ENCODE measurements at places on chromosomes 6 and 20.

DNA sequence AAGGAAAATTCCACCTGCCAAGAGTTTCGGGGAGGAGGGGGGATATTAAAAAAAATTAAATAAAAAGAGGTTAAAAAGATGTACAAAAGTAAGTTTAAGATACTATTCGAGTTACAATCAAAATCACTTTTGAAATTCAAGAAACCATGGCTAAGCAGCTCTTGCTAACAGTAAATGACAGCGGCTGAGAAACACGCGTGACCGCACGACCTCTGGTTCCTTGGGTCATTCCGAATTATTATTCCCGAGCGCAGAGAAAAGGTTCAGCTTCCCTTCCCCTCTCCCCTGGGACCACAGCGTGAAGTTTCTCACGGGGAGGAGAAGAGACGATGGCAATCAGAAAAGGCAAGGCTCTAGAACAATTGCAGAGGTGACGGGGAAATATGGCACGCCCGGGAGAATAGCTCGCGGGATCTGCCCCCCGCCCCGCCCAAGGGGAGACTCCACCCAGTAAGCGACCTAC, 496 bp downstream of the TMEM242 start:
- DNase-seq, result no peak

- DNase-seq, result no peak
Measured at GRCh38 chr6:24529985-24530384, 35.2 kb downstream of the ALDH5A1 start.

- DNase-seq, result no peak
Measured at GRCh38 chr6:105676857-105677256, 274.0 kb upstream of the PREP start.

DNA sequence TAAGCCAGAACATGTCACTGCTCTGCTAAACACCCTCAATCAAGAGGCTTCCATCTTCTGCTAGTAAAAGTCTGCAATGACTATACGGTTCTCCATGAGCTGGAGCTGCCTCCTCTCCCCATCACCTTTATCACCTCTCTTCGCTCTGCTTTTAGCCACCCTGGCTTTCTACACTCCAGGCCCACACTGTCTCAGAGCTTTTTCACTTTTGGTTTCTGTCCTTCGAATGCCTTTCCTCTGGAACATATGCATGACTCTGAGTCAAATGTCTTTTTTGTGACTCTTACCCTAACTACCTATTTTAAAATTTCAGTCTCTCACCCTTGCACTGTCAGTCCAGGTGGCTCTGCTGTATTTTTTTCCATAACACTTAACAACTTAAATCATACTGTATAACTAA, 525.4 kb upstream of the RNF217 start:
- DNase-seq, result no peak

GRCh38 chr6:51147756-51148155, 329.1 kb downstream of the TFAP2B start:
- no peak for DNase-seq

DNA sequence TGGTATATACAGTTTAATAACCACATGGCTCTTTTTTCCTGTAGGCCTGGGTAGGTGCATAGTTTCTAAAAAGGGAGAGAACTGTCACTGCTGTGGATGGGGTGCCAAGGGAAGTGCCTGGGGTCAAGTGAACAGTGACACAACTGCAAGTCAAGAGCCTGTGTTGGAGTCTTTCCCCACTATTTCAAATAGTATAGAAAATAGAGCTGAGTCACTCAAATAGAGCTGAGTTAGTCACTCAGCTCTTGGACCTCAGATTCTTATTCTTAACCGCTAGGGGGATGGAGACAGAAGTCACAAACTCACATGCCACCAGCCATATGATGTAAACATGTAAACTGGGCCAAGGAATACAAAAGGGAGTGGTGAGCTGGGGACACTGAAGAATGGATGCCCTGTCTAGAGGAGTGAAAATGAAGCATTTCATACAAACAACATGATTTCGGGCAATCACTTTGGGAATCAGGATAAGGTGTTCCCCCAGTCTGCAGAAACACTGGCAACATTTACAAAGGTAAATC, 2.1 kb downstream of the NQO2 start:
- DNase-seq, result peak; percentile 92

- DNase-seq, result no peak
Measured at GRCh38 chr6:90397047-90397446, 100.4 kb upstream of the BACH2 start.

GRCh38 chr6:27452496-27452897, 20.4 kb downstream of the ZNF184 start:
- DNase-seq, result no peak

DNA sequence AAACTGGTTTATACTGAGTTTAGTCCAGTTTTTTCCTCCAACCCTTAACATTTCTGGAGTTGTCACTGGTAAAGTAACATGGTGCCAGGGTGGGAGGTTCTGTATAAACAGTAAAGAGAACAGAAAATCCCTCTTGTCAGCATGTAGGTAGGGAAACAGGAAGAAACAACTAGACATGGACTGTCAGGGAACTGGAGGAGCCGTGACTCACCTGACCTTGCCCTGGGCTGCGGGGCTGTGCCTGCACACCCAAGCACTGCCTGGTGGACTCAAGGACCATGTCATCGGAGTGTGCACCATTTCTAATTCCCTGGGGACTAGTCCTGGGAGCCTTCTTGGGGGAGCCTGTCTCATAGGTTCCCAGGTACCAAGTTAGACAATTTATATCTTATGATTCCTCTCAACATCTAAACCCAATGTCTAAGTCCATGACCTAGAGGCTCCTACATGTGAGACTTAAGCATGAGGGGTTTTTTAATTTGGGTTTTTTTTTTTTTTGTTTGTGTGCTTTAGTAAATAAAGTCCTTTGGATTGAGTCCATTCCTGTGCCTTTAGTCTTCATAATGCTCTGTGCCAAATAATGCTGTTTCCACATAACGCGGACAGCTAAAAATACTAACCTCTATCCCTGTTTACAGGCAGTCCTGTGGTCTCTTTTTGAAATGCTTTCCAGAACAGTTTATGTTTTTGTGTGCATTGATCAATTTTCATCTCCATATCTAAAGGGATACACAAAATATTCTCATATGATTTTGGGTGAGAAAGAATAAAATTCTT, 136.9 kb upstream of the SUPT3H start:
- no peak for DNase-seq

GRCh38 chr6:119234457-119234856, 115.1 kb downstream of the MAN1A1 start:
- DNase-seq, result no peak

DNA sequence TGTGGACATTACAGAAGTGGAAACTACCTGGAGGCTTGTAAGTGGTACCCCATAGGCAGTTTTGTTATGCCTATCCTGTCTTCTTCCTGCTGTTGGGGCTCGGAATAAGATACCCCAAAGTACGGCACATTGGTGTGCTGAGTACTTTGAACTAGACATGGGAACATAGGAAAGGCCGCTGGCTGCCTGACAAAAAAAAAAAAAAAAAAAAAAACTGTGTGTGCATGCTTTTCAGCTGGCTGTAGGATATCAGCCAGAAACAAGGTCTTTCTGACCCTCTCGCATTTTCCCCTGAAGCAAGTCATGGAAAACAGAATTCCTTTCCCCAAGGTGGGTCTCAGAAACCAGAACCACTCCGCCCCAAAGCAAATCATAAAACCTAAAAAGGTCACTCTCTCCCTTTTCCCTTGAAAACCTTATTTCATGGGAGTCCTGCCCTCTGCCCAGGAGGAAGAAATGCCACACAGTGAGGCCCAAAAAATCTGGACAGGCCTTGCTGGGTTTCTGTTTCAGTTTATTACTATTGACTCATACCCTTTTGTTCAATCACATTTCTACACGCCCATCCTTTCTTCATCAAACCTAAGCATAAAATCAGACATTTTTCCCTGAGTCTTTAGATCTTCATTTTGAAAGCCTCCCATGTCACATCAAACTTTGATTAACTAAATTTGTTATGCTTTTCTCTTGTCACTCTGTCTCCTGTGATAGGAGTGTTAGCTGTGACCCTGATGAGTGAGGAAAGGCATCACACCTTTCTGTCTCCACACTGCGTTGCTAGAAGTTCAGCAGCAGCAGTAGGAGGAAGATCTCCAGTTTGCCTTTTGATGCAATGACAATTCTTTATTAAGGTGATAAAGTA, 17.2 kb downstream of the SLC2A12 start:
- DNase-seq, result no peak

DNA sequence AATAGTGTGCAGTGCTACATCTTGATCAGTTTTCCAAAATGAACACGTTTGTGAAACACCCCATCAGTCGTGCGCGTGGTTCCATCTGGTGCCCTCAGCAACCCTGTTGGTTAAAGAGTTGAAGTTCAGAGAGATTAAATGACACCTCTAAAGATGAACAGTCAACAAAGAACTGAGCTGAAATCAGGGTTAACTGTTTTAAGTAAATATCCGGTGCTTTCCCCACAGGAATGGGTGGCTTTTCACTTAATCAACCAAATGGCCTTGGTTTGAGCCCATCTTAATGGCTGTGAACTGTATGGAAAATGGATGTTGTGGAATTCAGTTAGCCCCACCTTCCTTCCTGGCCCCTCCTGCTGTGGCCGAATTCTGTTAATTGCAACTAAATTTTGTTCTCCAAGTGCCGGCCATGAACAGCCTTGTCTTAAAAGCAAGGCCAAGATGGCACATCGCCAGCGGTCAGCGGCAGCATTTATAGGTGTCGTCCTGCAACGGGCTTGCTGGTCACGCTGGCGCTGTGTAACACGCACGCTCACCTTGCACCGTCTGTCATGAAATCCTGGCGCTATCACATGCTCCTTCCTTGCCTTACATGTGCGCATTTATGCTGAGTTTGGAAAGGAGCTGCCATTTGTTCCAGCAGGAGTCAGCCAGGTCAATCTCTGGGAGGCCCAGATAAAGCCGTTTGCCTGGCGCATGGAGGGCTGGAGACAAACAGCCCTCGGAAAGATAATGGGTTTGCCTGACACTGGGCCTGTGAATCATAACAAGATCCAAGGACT, 164.5 kb downstream of the ERMARD start:
- DNase-seq, result no peak

DNA sequence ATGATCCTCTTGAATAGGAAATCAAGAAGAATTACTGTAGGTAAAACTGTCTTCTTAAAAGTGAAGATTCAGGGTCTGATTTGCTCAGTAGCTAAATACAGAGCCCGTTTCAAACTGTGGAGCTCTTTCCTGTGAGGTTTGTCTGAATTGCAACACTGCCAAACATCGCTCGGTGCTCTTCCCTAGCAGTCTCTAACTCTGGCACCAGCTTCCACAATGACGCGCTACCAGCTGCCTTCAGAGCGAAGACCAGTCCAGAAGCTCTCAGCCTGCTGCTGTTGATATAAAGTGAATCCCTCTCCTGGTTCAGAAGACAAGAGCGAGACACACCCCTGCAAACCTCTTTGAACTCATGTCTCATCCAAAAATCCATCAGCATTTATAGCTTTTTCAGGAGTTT, 447.0 kb downstream of the LMBRD1 start:
- DNase-seq, result no peak

GRCh38 chr20:63774306-63774705, 34.7 kb downstream of the SLC2A4RG start:
- DNase-seq, result no peak

DNA sequence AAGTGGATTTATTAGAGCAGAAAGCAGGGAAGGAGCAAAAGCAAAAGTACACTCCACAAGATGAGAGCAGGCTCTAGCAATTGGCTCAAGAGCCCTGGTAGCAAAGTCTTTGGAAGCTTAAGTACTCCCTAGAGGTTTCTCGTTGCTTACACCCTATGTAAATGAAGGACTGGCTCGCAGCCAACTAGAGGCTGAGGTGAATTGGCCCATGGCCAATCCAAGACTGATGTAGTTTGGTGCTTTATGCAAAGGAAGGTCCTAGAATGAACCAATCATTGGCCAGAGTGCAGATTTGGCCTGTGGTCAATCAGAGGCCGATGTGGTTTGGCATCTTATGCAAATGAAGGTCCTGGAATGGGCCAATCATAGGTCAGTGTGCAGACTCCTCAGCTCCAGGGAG, 191.3 kb upstream of the ARID1B start:
- DNase-seq, result no peak

- DNase-seq, result no peak
Measured at GRCh38 chr6:100163035-100163434, 169.0 kb upstream of the MCHR2 start.

DNA sequence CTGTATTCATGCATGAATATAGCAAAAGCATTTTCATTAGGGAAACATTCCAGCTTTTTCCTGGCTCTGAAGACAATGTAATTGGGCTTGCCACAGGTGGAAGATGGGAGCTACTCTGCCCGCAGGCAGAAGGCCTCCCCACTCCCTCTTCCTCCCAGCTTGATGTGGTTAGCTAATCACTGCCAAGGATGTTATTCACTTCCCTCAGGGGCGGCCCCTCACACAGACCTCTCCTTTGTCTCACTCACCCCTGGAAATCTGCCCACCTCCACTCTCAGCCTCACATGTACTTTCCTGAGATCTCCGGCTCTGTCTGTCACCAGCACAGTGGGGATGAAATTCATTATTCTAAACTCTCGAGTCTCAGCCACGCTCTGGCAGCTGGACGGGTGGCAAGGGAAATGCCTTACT, 100.7 kb downstream of the ANKRD60 start:
- peak; percentile 83 for DNase-seq

- no peak for DNase-seq
Measured at GRCh38 chr6:27514906-27515495, 42.1 kb upstream of the ZNF184 start.

- no peak for DNase-seq
Measured at GRCh38 chr20:2114990-2115681, 13.5 kb downstream of the STK35 start.

DNA sequence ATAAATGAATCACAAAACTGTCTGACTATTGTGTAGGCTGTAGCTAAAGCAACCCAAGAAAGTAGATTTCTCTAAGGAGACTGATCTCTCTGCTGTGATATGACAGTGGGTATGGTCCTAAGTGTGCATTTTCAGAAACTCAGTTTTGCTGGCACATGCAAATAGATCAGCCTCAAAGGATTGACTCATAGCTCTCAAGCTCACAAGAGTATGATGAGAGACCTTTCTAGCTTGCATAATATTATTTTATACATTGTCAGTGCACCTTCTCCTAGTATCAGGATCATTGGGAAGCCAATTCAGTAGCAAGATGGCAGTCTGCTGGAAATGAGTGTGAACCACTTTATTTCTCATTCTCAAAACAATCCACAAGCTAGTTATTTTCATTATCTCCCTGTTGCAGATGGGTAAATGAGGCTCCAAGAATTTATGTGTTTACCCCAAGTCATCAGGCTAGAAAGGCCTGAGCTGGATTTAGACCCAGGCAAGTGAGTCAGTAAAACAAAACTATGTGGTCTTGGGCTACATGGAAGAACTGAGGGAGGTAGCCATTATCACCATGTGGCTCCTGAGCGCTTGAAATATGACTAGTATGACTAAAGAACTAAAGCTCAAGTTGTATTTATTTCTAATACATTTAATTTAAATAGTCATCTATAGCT, 27.9 kb upstream of the PLCB4 start:
- no peak for DNase-seq

DNA sequence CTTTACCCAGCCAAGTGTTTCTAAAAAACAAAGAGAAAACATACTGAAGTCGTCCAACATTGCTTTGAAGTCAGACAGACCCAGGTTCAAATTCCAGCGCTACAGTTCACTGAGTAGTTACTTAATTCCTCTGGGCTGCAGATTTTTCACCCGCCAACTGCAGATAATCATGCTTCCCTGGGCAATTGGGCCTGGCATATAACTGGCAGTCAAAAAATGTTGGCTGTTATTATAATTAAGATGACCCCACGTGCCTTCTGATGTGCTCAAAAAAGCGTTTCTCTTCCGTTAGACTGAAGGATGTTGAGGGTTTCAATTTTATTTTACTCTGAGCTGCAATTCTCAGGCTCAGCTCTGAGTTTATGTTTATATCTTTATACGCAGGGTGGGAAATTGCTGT, 156.1 kb upstream of the CITED2 start:
- no peak for DNase-seq

All from SW 1271 (cell line).